SK-MEL-5 (cell line): ENCODE measurements at places on chromosomes 3 and 15. TPM values are rescaled to one million over a fixed set of nuclear protein-coding genes. Genes with fewer than 3 reads are reported as not detected.

Gene CYP11A1
- not detected in 2 replicates for total RNA-seq

Gene AGBL1
- total RNA-seq, result not detected in 2 replicates

Gene SPINK8
- total RNA-seq, result not detected in 2 replicates

Gene RASGRP1
- total RNA-seq, result 1.3 and 1.7 TPM in 2 replicates

Gene IGSF11
- 64.6 and 66.5 TPM in 2 replicates for total RNA-seq

Gene TM4SF4
- total RNA-seq, result not detected in 2 replicates

Gene HTR3C
- not detected in 2 replicates for total RNA-seq

Gene CISH
- 0.16 and 0.32 TPM in 2 replicates for total RNA-seq

Gene FBN1
- 0.82 and 3.2 TPM in 2 replicates for total RNA-seq

Gene GOLGA8N
- 0.16 and 0.29 TPM in 2 replicates for total RNA-seq

Gene CELF6
- 0.24 TPM in 1 of 2 replicates, not detected in the other for total RNA-seq

Gene PPP1R14D
- not detected in 2 replicates for total RNA-seq

Gene GALNT15
- 0.13 TPM in 1 of 2 replicates, not detected in the other for total RNA-seq

Gene WDR72
- total RNA-seq, result 2.3 and 3.9 TPM in 2 replicates

Gene GAP43
- not detected in 2 replicates for total RNA-seq

Gene C2CD4B
- not detected in 2 replicates for total RNA-seq

Gene ZNF860
- total RNA-seq, result 3.9 and 6.1 TPM in 2 replicates

Gene KIF7
- 2.1 and 2.3 TPM in 2 replicates for total RNA-seq

Gene CHRNA7
- total RNA-seq, result 10.0 and 10.3 TPM in 2 replicates

Gene SI
- not detected in 2 replicates for total RNA-seq

Gene ARPIN
- 3.9 and 4.4 TPM in 2 replicates for total RNA-seq

Gene COL8A1
- not detected in 2 replicates for total RNA-seq

Gene SNRPA1
- total RNA-seq, result 23.6 and 31.3 TPM in 2 replicates
